ENCODE measurements at places on chromosomes 3 and 15. TPM values are rescaled to one million over a fixed set of nuclear protein-coding genes. Genes with fewer than 3 reads are reported as not detected.

The HYAL2 gene
- 63.2 TPM for polyA plus RNA-seq

DNA sequence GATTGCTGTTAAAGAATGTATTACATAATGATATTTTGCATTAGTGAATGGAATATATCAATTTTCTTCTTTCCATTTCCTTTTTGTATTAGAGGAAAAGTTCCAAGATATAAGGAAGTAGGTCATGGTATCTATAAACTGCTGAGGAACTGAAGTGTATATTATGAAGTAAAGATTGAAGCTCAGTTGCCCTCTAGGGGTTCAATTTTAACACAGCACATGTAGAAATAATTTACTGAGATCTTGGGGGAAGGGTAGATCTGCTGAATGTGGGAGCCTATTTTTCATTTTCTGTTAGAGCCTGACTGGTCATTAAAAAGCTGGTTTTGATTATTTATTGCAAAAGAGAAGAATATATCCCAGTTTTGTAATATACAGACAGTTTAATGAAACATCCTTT lies 45.2 kb downstream of the CMC1 start:
- DNase-seq = no peak

GRCh38 chr3:179768080-179768479 lies 115.2 kb downstream of the USP13 start:
- peak; percentile 3 for DNase-seq

GRCh38 chr3:156472150-156472549 lies 82.8 kb downstream of the SSR3 start:
- no peak for DNase-seq

All from BJ (cell line).